ENCODE measurements at places on chromosomes 16 and 17.

DNA sequence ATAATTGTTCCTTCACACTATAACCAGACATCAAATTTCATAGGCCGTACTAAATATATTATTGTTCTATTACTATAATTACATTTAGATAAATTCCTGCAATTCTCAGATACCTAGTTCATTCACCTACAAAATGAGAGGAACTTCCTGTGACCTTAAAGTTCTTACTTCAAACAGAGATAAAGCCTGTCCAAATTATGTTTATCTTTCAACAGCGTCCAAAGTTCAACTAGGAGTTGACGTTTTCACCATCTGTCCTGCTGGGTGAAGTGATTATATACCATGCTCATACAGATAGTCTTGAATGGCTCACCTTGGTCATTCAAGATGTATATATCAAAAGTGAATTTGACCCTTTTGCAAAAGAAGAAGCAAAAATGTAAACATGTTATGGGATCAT lies 440.6 kb downstream of the CDH8 start:
- DNase-seq = no peak

DNA sequence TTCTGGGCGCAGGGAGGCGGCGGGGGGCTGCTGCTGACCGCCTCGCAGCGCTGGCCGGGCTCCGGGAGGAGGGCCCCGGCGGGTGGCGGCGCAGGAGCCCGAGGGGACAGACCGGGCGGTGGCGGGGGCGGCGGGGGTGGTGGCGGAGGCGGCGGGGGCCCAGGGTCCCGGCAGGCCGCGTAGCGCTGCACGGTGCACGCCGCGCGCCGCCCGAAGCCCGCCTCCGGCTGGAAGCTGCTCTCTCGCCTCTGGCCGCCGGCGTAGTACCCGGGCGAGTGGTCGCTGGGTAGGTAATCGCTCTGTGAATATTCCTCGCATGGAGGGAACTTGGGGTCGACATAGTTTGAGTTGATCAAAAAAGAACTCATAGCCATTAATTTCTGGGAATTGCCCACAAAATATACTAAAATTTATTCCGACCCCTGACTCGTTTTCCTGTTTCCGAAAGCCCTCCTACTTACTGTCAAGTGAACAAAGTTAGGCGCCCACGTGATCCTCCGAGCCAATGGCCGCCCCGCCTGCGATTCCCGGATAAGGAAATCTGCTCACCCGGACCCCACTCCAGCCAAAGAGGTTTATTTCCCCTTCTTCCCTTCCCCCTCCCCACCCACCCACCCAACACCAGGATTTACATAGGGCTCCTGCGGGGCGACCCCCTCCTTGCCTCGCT lies at the start of gene HOXB4:
Gene HOXB4, minus strand, starts transcription at position 405 of the 670 bp plus-strand sequence. Its CDS starts 31 bp downstream, at position 374.
- peak; percentile 37 for DNase-seq

GRCh38 chr17:57895382-57896060 lies 45.7 kb upstream of the MRPS23 start:
- DNase-seq = no peak

DNA sequence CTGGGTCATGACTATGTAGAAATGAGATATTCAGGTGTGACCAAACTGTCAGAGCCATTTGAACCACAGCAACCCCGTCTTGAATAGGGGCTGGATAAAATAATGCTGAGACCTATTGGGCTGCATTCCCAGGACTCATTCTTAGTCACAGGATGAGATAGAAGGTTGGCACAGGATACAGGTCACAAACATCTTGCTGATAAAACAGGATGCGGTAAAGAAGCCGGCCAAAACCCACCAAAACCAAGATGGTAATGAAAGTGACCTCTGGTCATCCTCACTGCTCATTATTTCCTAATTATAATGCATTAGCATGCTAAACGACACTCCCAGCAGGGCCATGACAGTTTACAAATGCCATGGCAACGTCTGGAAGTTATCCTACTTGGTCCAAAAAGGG lies 545.5 kb downstream of the TMEM114 start:
- DNase-seq = no peak

GRCh38 chr17:62193249-62193648 lies 128.2 kb upstream of the MED13 start:
- no peak for DNase-seq

DNA sequence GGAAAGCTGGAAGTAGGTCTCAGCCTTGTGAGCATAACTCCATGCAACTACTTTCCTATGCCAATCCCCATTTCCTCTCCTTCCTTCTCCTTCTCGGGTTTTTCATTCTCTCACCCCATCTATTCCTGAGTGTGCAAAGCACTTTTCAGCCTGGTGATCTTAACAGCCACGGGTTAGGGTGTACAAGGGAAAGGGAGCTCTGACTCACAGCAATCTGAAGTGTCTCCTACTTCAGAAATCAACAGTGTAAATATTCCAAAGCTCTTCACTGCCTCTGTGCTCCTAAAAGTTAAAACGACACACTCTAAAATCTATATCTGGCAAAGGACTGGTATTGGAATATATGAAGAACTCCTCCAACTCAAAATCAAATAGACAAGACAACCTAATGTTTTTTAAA lies 268.0 kb upstream of the IRX3 start:
- DNase-seq = no peak

- DNase-seq = no peak
Observed at GRCh38 chr17:38508570-38508950, 80.3 kb downstream of the ARHGAP23 start.

GRCh38 chr16:47905771-47906170 lies 250.0 kb downstream of the ABCC12 start:
- no peak for DNase-seq

GRCh38 chr16:74871608-74872007 lies 97.0 kb upstream of the FA2H start:
- no peak for DNase-seq

GRCh38 chr17:31997005-31997404 lies 10.2 kb upstream of the LRRC37B start:
- DNase-seq = no peak

GRCh38 chr17:16474012-16474725 lies 17.8 kb downstream of the LRRC75A start:
- no peak for DNase-seq

- DNase-seq = no peak
Observed at GRCh38 chr17:19250421-19251173, 13.4 kb downstream of the EPN2 start.

GRCh38 chr17:27860971-27861664 lies 32.0 kb downstream of the LYRM9 start:
- no peak for DNase-seq

Measured in NCI-H1930 (cell line).